ENCODE measurements at places on chromosomes 11 and 22.

- DNase-seq = peak; percentile 71
These were observed 1.9 kb upstream of the UQCC3 start for GRCh38 chr11:62669420-62670161.

DNA sequence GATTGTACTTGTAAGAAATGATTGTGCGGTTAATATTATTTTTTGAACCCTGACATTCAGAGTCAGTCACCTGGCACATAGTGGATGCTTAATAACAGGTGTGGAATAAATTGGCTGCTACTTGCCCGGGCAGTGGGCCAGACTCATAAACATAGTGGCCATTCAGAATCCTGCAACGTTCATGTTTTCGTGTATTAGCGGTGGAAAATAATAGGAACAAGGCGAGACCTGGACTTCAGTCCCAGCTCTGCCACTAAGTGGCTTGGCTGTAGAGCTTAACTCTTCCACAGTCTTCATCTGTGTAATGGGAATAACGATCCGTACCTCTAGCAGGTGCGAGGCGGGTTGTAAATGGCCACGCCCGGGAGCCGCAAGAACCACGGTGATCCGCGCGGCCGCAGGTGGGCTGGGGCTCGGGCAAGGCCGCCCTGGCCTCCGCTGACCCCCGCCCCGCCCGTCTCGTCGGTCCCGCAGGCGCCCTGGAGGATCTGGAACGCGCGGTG lies 761 bp upstream of the TMEM25 start:
- DNase-seq = no peak

DNA sequence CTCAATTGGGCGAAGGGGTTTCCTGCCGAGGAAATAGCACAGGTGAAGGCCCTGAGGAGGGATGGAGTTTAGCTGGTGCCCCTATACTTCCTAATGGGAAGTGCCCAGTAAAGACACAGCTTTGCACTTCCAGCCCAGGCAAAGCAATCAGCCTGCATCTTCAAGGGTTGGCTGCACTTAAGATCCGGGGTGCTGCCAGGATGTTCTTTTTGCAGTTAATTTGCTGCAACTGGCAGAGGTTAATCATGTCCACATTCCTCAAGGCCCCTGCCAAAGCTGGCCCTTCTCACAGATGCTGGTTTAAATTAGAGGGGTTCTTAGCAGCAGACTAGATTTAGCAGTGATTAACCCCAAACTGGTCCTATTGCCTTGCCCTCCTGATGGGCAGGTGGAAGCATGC lies 137.7 kb upstream of the NAV2 start:
- DNase-seq = no peak

GRCh38 chr11:63914896-63915691 lies 1.9 kb downstream of the RCOR2 start:
- DNase-seq = no peak

- no peak for DNase-seq
These were observed 93.9 kb downstream of the BUD13 start for GRCh38 chr11:116678887-116679286.

DNA sequence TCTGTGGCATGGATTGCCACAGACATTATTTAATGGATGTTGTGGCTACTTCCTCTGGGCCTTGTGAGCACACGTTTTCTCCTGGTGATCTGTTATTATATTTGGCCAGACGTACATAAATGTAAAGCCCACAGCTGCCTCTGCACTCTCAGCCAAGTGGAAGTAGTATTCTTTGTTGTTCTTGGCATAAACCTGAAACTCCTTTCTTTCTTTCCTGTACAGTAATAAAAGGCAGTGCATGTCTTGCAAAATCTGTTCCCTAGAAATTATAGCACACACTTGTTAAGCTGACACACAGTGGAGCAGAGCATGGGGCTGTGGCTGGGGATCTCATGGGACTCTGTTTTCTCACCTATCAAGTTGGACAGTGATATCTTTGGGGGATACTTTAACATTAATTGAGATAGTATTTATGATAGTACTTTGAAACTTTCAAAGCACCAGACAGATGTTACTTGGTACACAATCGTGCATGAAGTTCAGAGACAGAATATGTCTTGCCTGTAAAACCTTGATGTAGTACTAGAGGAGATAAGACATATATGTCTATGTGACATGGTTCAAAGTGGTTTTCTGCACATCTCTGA lies 20.9 kb downstream of the PANX1 start:
- DNase-seq = peak; percentile 88

DNA sequence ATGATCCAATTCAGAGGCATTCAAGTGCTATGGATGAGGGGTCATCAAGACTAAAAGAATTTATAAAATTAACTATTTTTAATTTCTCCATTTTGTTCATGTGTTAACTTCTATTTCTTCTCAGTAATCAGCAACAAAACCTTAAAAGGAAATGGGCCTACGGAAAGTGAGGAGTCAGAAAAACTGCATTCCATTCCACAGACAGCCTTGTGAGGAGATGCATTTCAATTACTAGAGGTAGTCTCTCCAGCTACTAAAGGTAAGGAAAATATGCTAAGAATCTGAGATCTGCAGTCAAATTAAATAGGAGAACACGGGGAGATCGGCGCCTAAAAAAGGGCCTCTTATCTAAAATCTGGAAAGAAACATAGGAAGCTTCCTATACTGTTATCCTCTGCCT lies 661.7 kb downstream of the DLG2 start:
- DNase-seq = no peak

DNA sequence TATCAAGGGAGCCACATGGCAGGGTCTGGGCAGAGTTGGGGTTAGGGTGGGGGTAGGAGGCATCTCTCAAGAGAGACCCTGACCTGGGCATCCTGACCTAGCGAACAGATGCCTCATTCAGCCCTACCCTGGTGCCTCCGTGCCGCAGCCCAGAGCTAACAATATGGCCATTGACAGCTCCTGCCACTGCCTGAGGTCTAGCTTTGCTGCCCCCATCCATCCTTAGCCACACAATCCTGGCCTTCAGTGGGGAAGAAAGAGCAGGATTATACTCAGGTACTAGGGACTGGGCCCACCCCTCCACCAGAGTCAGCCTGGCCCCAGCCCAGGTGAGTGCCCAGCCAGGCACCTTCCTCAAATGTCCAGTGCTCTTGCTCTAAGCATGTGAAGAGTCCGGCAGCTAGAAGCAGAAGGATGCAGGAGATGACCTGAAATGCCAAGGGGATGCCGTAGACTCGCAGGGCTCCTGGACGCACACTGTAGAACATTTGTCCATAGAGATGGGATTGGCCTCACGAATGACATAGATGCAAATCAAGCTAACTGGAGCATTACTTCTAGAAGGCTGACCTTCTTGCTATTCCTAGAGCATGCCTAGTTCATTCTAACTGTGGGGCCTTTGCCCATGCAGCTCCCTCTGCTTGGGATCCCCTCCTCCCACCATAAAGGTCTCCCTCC lies 13.3 kb upstream of the SERPINH1 start:
- no peak for DNase-seq

DNA sequence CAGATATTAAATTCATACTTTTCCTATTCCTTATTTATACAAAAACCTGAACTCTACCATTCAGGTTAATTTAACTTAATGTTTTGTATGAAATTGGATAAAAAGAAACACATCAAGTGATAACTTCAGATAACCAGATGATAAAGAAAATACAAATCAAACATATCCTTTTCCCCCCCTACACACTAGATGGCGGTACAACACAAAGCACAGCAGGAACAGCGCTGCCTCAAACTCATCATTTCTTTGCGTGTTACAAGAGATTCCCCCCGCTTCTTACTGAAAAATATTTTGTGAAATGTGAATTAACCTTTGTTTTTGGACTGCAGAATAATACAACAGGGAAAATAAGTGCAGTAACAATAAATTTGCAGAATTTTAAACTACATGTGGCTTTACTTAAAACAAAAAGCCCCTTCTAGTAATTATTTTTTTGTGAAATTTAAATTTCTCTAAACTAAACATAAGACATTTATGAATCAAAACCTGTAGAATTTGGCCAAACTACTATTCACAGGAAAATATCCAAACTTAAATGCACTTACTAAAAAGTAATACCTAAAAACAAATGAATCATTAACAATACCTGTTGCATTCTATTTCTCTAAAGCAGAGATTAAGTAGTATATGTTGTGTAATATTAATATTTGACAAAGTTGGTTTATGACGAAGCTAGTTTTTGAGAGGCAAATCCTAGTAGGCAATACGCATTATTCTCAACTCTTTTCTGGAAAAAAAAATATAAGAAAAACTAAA lies 74.4 kb downstream of the ARHGAP32 start:
- no peak for DNase-seq

- DNase-seq = peak; percentile 77
These were observed 19.5 kb upstream of the FADD start for GRCh38 chr11:70183483-70184176.
